Choroid plexus epithelial cell (primary cell): ENCODE measurements at places on chromosomes 3 and 15.

GRCh38 chr3:66401157-66401550 lies 99.7 kb downstream of the LRIG1 start:
- DNase-seq, result no peak

GRCh38 chr3:45923755-45924154 lies 19.5 kb upstream of the CXCR6 start:
- DNase-seq, result peak; percentile 23

GRCh38 chr3:44329946-44330345 lies 8.6 kb upstream of the TCAIM start:
- no peak for DNase-seq

- DNase-seq, result no peak
Observed at GRCh38 chr15:57509965-57510364, 81.7 kb upstream of the MYZAP start.

DNA sequence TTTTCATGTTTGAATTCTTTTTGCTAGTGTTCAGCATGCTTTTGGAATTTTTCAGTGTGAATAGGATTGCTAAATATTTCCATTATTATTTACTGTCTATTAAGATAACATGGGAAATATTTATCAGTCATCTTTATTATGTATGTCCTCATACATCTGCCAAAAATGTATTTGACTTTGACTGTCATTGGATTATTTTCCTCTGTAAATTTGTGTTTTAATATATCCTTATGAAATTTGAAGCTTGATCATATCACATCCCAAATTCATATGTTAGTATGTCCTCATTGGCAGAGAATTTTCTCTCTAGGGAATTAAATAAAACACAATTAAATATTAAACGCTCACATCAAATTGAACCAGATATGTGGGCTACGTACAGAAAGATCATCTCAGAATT lies 32.3 kb upstream of the TRPC1 start:
- no peak for DNase-seq

- no peak for DNase-seq
Observed at GRCh38 chr3:90040554-90040953, 933.1 kb downstream of the EPHA3 start.

DNA sequence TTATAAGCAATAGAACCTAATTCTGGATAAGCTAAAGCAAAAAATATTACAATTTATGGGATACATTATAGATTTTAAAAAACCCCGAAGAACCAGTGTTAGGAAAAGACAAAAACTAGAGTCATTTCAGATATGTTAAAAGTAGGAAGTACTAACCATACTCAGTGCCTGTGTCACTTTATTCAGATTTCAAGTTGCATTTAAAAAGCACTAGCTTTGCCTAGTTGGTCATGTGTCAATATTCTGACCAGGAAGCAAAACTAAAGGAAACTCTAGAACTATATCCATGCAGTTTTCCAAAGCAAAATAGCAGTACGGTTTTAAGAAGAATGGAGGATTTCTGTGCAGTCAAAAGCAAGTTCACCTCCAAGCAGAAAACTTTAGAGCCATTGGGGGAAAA lies 88.4 kb downstream of the RAP2B start:
- no peak for DNase-seq

- DNase-seq, result no peak
Observed at GRCh38 chr3:8365541-8365940, 136.1 kb upstream of the LMCD1 start.

GRCh38 chr3:72903004-72903403 lies 15.2 kb downstream of the GXYLT2 start:
- DNase-seq, result peak; percentile 91

GRCh38 chr3:94709249-94709902 lies 646.5 kb downstream of the NSUN3 start:
- DNase-seq, result no peak

GRCh38 chr15:83843471-83843871 lies 189.5 kb downstream of the ADAMTSL3 start:
- peak; percentile 42 for DNase-seq

GRCh38 chr3:110015231-110015963 lies 678.1 kb upstream of the DPPA4 start:
- DNase-seq, result no peak

GRCh38 chr3:43177085-43177484 lies 71.2 kb upstream of the POMGNT2 start:
- no peak for DNase-seq

GRCh38 chr15:28901987-28902745 lies 16.4 kb downstream of the APBA2 start:
- no peak for DNase-seq

GRCh38 chr15:98983334-98983733 lies 24.3 kb downstream of the PGPEP1L start:
- DNase-seq, result peak; percentile 75

DNA sequence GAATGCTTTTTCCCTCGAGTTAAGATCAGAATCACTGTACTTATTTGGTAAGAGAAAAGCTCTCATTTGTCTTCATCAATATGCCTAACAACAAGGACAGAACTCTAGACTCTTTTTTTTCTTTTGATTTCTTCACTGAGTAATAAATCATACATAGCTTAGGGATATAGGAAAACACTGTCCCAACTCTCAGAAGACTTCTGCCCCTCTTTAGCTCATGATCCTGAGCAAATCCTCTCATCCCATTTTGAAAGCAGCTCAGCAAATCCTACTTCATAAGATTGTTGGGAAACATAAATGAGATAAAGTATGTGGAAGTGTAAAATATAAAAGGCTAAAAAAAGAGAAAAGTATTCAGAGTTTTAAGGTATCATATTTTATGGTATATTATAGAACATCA lies 141.7 kb downstream of the ATP8B4 start:
- no peak for DNase-seq

DNA sequence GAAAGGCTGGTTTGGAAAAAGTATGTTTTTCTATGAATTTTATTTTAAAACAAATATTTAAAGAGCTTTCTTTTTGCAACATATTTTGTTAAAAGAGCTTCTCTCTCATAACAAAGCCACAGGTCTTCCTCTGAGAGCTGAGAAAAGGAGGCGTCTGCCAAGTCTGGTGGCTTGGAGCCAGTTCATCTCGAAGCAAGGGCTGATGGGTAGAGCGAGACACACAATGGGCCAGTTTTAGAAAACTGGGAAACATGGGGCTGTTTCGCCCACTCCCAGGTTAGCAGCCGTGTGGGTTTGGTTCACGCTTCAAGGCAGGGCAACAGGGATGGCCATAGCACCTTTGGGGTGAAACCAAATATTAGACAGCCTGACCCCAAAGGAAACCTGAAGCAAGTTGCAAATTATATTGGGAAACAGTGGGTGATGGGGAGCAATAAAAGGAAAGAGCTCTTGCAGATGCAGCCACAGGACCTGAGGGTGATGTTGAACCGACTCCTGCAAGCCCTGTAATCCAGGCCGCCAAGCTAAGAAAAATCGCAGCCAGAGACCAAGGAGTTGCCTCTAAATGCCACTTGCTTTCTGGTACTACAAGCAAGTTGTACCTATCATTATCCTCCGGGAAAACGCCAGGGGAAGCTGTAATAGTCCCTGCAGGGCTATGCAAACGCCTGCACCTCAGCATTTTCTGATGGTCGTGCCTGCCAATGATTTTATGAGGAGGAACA lies 88.4 kb upstream of the GALNT15 start:
- peak; percentile 81 for DNase-seq

- DNase-seq, result no peak
Observed at GRCh38 chr3:173753593-173753992, 356.0 kb downstream of the NLGN1 start.

DNA sequence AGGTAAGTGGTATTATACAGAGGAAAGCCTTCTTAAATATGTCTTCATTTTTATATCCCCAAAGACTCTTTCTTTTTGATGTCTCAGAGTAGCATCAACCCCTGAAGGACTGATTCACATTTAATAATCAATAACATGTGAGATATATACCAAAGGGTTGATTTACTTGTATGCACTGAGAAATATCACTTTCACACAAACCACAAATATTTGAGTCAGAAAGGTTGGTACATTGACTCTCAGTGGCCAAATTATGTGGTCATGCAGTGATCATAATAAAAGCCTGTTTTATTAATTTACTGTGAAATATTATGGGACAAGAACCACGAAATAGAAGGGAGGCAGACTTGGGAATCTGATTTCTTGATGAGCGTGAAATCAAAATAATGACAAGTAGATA lies 329.0 kb downstream of the GBE1 start:
- DNase-seq, result no peak
